ENCODE measurements at places on chromosomes 5 and 9.

DNA sequence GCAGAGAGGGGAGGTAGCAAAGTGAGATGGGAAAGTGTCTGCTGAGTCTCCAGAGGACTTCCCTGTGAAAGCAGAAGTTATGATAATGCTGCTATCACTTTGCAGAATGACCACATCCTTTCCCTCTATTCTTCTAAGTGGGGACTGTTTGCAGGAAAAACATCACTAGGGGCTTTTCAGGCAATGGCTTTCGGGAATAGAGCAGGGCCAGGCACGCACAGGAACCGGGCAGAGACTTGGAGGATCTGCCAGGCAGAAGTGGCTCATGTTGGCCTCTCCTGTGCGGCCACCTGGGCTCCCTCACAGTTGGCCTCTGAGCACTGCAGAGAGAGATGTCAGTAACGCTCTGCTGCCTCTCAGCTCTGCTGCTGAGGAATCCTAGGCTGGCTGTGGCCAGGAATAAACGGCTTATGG is 214.7 kb downstream of the MAST4 start:
- no peak for DNase-seq

DNA sequence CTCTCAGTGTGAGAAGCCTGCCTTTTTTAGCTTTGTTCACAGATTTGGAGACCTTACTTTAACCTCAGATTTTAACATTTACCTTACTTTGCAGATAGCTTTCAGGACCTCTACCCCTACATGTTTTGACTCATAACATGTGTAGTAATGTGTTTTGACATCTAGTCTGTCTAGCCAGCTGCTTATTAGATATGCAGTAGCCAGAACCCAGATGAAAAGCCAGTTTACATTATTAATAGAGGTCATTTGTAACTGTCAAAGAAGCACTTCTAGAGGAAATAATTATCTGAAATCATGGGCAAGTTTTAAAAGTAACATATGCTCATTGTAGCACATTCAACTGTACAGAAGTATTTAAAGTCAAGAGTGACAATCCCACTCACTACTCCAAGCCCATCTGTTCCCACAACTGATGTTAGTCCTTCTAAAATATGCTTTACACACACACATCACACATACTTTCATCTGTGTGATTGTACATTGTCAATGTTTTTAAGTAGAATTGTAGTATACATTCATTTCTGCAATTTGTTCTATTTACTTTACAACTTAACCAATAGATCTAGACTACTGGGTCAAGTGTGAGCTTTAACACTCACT is 71.8 kb upstream of the NIPAL4 start:
- DNase-seq = no peak

DNA sequence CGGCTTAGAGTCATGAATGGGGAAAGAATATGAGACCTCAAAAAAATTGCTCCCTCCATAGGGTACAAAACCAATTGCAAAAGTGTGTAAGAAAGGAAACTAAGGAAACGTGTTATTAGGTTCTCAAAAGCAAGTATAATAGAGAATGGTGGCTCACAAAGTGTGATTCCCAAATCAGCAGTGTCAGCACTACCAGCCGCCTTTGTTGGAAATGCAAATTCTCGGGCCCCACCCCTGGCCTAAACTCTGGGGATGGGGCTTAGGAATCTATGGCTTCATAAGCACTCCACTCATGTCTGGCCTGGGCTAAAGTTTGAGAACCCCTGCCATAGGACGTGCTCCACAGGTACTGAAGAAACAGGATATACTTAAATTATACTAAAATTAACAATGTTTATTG is 1.6 kb upstream of the CCDC69 start:
- DNase-seq = no peak

DNA sequence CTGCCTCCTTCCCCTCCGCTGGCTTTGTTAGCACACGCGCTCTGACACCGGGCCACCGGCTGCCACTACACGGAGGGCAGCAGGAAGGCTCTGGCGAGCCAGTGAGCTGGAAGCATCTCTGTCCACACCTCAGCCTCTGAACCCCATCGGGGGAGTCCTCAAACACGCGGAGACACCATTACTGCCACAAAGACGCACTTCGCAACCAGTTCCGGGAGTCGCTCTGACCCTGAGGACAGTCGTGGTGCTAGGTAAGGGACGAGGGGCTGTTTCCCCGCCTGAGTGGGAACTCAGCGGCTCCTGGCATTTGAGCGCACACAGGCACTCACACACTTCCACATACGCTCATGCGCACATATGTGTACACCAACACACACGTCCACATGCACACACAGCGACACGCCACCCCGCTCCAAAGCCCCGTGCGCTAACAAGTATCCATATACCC is 160.0 kb downstream of the C9orf152 start:
- no peak for DNase-seq

DNA sequence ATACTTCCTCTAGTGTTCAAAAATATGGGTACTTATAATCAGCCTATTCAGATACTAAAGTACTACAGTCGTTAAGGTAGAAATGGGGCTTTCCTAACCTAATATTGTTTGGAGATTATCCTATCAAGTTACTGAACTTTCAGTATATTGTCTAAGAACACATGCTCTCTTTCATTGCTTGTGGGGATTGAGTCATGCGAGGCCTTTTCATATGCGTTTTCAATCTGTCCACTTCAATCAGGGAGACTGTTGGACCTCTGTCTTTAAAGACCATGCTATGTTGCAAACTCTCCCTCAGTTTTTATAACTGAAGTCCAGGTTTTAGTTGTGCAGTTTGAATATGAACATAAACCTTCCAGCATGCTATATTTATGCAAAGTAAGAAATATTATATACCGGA is 15.0 kb downstream of the PRR16 start:
- no peak for DNase-seq

GRCh38 chr9:17839776-17840175 is 260.9 kb downstream of the SH3GL2 start:
- no peak for DNase-seq

- no peak for DNase-seq
These were observed 493.1 kb upstream of the DMAC1 start for GRCh38 chr9:8292657-8293056.

DNA sequence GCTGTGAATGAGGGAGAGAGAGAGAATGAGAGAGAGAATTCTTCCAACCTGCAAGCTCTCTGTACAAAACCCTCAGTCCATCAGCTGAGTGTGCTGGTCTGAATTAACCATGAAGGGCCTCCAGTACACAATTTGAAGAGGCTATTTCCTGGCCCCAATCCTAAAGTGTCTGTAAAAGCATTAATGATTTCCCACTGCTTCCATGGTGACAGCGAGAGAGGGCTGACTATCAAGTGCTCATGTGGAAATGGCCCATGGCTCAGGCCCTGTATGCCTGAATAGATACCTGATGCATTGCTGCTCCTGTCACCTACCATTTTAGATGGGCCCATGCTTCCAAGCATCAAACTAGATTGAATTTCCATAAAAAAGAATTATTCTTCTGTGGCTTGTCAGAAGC is 592.4 kb downstream of the KIF4B start:
- DNase-seq = no peak

DNA sequence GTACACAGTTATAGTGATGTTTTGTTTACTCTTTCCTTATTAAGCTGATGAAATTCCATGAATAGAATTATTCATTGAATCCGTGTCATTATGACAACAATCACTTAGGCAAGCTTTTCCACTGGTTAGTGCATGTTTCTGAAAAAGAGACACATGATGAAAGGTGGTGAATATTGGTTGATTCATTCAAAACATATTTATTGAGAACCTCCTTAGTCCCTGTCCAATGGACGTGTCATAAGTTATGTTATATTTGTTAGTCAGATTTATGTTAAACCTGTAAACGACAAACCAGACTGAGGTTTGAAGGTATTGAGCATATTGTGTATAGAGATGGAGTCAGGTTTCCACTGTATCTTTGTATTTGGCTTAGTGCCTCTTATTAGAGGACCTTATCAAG is 1888.9 kb upstream of the CDH6 start:
- no peak for DNase-seq
